ENCODE measurements at places on chromosomes 13 and 19.

GRCh38 chr13:111525320-111526118 lies 205.1 kb downstream of the TEX29 start:
- DNase-seq, result no peak

- DNase-seq, result no peak
These were observed 330.1 kb downstream of the TDRD3 start for GRCh38 chr13:60727140-60727539.

DNA sequence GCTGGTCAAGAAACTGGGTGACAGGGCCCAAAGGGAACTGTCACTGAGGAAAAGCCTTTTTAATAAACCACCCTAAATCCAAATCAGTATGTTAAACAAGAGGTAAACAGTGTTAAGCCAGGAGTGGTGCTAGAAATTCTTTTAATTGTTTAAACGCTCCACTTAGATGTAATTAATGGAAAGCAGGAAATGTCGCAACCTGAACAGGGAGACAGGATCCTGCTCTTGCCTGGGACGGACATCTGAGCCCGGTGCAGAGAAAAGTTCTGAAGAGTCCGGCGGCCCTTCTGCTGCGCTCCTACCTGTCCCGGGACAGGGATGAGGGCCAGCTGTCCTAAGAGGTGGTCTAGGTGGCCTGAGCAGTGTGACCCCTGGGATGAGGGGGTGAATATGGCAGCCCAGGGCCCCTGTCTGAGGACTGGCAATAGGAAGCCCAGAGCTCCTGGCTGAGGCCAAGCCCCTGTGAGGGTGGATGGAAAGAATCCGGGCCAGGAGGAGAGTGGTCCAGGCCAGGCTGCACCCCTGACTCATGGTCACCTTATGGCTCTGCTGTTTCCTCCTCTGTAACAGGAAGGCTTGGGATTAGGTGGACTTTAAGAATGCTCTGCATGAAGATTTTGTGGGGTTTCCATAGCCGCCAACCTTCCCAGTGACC lies 112.8 kb upstream of the GJB6 start:
- no peak for DNase-seq

DNA sequence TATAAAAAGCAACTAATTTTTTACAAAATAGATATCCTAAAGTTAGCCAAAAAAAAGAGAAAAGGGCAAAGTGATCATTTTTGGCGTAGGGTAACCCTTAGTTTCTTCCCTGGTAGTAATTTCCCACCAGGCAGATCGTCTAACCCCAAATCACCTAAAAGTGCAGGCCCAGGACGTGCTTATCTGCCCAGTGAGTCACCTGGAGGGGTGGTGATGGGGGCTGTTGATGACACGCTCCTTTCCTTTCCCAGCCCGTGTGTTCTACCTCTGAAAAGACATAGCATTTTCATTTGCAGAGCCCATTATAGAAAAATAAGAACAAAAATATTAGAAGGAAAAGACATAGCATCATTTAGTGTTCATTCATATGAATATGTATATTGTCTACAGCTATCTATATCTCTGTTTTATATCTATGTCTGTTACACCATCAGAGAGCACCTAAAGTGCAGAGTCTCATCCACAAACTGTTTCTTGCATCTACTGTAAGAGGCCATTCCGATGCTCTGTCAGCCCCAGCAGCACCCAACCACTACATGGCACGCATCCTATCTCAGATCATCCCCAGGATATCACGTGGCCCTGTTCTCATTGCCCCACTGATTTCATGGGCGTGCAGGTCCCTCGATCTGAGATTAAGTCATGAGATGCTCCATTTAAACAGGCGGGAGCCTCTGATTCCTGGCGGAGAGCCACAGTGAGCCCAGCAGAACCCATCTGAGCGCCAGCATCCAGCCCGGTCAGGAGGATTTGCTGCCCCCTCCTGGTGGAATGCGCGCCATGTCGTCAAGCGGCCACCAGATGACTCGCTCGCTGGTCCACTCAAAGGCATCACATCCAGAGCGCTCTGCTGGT lies 8.5 kb upstream of the LILRB3 start:
- DNase-seq, result peak; percentile 77

DNA sequence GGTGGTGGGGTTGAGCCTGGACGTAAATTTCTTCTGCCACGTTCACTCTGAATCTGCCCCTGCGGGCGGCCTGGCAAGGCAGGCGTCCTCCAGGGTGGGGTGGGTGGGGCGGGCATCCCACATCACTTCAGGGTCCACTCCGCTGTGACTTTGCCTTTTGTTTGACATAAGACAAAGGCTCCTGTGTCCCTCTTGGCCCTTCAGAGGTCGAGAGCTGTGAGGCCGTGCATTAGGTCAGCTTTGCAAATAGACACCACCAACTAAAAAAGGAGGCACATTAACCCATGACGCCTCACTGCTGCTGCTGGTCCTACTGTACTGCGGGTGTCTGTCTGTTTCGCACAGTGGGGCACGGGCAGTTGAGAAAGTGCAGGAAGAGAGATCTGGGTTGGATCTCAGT lies 10.5 kb upstream of the ZNF536 start:
- DNase-seq, result no peak

DNA sequence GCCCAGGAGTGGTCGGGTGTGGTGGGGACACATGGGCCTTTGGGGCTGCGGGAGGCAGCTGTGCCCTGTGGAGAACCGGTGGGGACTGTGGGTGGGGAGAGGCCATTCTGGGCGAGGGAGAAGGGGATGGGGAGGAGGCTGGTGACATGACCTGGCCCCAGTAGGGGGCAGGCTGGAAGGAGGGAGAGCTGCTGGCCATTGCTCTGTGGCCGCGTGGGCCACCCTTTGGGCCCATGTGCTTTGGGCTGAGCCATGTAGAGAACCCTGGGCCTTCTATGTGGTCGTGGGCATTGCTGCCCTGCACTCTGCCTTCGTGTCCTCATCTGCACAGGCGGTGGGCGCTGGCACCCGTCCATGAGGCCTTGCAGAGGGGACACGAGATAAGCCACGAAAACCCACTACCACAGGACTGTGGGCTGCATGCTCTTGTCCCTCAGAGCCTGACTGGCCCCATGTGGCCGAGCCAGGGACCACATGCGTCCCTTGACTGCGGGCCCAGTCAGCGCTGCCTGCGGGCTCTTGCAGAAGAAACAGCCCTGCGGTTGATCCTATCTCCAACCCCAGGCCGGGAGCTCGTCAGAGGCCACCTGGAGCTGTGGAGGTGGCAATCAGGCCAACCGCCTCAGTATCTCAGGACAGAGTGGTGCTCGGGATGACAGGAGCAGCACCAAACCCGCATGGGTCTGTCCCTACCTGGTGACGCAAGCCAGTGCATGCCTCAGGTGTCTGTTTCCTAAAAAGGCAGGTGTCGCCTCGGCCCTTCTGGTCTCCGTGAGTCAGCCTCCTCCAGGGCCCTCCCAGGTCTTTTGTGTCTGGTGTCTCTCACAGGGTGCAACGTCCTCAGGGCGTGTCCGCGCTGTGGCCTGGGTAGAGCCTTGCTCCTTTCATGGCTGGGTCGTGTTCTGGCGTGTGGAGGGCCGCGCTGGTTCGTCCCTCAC lies 14.3 kb downstream of the FZR1 start:
- no peak for DNase-seq

DNA sequence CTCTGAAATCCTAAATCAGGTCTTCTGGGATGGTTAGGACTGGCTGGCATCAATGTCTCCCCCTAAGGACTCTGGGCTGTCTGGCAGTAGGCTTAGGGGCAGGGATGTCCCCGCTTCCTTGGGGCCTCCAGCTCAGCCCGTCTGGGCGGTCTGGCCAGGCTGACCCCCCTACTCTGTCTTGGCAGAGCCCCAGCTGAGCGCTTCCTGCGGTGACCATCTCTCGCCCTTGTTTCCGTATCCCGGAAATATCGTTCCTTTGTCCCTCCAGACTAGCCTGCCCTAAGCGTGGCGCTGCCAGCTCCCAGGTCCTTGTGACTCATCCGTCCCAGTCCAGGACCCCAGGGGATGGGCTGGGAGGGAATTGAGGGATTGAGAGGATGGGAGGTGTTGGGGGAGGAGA lies 11.3 kb downstream of the GTPBP3 start:
- no peak for DNase-seq

GRCh38 chr19:45103156-45103507 lies 10.2 kb downstream of the PPP1R37 start:
- DNase-seq, result peak; percentile 52

DNA sequence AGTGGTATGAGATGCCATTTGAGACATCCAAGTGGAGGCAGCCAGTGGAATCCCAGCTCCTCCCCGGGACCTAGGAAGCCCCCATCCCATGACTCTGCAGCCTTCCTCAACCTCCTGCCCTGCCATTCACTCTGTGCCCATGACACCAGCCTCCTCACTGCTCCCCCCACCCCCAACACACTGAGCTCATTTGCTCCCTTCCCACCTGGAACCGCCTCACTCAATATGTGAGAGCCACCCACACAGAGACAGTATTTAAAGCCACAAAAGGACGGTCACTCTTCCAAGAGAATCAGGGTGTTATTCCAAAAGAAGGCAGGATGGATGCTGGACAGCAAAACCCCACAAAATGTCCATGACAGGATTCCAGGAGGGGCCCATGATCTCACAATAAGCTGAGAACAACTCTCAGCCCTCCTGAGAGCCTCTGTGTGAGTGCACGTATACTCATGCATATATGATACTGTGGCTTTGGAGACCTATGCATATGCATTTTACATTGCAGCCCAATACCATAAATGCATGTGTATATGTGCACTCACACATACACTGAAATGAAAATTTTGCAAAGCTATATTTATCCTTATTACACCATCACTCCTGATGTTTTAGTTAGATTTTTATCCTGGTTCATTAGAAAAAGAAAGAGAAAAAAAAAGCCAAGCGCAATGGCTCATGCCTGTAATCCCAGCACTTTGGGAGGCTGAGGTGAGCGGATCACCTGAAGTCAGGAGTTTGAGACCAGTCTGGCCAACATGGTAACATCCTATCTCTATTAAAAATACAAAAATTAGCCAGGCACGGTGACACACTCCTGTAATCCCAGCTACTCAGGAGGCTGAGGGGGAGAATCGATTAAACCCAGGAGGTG lies 10.8 kb upstream of the RANBP3 start:
- DNase-seq, result no peak

- no peak for DNase-seq
These were observed 120.2 kb downstream of the DNAJC15 start for GRCh38 chr13:43143591-43143990.

GRCh38 chr13:96934889-96935489 lies 59.3 kb downstream of the OXGR1 start:
- DNase-seq, result no peak

- DNase-seq, result no peak
These were observed 23.3 kb downstream of the N4BP2L2 start for GRCh38 chr13:32515246-32515645.

DNA sequence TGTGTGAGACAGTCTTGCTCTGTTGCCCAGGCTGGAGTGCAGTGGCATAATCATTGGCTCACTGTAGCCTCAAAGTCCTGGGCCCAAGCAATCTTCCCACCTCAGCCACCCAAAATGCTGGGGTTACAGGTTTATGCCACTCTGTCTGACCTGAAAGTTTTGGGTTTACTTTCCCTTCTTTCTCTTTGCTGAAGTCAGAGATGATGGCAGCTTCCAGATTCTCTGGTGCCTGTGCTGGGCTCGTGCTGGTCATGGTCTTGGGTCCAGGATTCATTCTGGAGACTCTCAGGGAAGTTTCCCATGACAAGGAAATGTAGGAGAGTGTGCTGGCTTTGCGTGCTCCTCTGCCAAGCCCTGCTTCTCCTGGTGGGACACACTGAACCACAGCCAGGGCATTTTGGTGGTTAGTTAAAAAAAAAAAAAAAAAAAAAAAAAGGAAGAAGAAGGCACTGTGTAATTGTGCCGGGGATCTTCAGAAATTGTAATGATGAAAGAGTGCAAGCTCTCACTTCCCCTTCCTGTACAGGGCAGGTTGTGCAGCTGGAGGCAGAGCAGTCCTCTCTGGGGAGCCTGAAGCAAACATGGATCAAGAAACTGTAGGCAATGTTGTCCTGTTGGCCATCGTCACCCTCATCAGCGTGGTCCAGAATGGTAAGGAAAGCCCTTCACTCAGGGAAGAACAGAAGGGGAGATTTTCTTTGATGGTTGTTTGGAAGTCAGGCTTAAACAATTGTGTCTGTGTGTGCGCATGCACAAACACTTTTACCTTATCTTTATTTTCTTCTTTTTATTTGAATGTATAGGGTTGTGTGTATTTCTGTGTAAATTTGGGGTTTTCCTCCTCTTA lies at the start of gene ALOX5AP:
TSS of gene ALOX5AP (plus strand) at position 519 of the 847 bp plus-strand sequence. CDS start at position 582, 63 bp downstream.
- peak; percentile 66 for DNase-seq

- DNase-seq, result no peak
These were observed 82.2 kb upstream of the USP29 start for GRCh38 chr19:57037556-57037955.

DNA sequence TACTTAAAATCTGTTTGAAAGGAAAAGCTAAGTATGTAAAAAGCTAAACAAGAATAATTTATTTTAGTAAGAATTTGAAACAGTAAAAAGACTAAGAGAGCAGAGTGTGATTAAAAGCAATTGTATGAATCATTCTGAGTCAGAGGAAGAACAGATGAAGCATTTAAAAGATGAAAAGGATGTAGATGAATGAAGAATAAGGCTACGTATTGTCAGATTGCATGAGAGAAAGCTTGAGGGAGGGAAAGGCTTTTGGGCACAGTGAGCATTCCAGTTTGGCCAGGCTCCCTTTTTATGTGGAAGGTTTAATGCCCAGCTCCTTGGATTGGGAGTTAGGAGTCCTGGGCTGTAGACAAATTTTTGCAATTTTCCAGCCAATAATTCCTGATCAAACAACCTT lies 117.7 kb downstream of the FREM2 start:
- no peak for DNase-seq

DNA sequence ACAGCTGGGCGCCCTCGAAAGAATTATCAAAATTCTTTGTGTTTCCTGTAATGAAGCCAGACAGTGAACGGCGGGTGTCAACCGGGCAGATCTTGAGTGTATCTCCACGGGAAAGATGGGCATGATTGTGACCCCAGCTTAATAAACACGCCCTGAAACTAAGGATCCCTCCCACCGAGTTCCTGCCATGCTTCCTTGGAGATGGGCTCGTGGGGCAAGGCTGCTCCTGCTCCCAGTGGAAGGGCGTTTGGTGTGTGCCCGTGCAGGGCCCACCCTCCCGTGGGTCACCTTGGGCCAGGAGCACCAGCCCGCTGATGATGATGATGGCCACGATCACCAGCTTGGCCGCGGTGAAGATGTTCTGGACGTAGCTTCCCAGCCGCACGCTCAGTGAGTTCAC lies 7.4 kb downstream of the SLC7A9 start:
- DNase-seq, result no peak

All from CD4-positive, alpha-beta T cell treated with Interleukin-6 at 100 ng/mL for 8 hours (primary cell).